ENCODE measurements at places on chromosomes 6 and 20.

- peak; percentile 81 for DNase-seq
Measured at GRCh38 chr20:33732166-33732970, 572 bp downstream of the ZNF341 start.

DNA sequence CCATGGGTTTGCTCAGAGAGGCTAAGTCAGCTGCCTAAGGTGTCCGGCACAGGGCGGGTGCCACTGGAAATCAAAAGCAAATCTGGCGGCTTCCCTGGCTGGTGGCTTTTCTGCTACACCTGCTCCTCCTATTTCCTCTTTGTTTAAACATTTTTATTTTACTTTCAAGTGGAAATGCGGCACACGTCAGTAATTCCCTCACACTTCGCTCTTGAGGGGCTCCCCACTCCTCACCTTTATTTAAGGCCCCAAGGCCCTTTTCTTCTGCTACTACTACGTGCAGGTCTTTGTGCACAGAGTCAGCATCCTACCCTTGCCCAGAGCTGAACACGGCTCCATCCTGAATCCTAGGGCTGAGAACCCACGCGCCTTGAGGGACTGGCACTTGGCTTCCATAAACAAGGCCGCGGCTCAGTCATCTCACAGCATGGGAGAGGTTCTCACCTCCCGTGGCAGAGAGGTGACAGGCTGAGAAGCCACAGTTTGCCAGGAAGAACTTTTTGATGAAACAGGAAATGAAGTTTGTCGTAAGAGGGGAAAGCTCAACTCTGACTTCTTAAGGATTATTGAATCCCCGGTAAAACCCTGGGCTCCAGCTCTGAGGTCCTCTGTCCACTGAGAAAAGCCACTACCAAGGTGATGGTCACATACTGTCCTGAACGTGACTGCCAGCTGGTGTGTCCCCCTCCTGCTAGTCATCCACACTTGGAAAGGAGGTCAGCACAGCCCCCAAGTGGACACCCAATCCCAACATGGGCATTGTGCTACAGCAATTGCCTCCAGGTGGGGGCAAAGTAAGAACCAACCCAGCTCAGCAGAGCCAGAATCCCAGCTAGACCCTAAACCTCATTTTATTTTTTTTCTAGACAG lies 48.0 kb downstream of the NFATC2 start:
- DNase-seq: no peak

- no peak for DNase-seq
Measured at GRCh38 chr6:169316651-169317050, 63.0 kb upstream of the THBS2 start.

DNA sequence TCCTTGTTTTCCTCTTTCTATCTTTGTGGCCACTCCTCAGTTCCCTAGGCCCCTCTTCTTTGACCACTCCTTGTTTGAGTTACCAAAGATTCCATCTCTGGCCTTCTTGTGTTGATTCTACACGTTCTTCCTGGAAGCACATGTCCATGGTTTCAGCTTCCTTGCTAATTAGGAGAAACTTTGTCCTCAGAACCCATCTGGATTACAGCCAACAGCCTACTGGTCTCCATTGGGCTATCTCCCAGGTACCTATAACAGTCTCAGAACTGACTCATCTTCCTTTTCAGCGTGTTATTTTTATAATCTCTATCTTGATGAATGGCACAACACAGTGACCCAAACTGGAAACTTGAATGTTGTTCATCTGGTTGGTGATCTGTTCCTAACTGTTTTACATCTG lies 17.5 kb downstream of the PTPRA start:
- DNase-seq: no peak

GRCh38 chr6:106005013-106005412 lies 81.1 kb upstream of the PRDM1 start:
- peak; percentile 3 for DNase-seq

- DNase-seq: no peak
Measured at GRCh38 chr6:37634238-37634826, 63.4 kb downstream of the MDGA1 start.

DNA sequence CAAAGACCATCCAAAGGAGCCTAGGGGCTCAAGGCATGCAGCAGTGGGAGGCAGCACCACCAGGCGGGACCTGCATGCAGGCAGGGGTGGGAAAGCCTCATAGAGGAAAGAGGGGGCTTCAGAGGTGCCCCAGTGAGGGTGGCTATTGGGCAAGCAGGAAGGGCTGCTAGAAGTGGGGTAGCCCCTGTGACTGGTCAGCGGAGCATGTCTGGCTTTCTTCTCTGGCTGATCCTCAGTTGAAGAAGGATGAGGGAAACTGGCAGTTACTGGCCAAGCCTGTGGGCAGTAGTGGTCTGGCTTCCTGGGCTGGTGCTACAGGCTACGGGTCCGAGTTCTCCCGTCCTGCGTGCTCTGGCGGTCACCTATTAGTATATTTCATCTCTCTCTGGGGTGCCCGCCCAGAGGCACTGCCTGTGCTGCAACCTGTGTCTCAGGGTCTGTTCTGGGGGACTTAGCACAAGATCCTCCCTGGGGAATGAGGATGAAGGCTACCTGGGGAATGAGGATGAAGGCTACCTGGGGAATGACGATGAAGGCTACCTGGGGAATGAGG lies 35.9 kb upstream of the CST7 start:
- no peak for DNase-seq

DNA sequence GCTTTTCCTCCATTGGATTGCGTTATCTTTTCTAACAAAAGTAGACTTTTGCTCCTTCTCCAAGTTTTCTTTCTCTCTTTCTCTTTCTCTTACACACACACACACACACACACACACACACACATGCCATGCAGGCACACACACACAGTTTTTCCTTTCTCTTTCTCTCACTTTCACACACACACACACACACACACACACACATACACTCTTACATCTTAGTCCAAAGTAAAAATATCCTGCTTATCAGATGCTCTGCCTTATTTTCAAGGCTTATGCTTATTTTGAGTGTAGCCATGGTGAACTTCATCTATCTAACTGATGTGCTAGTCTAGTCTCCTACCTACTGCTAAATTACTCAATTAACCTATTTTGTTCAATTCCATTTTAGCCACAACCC lies 34.4 kb upstream of the RAB23 start:
- no peak for DNase-seq

DNA sequence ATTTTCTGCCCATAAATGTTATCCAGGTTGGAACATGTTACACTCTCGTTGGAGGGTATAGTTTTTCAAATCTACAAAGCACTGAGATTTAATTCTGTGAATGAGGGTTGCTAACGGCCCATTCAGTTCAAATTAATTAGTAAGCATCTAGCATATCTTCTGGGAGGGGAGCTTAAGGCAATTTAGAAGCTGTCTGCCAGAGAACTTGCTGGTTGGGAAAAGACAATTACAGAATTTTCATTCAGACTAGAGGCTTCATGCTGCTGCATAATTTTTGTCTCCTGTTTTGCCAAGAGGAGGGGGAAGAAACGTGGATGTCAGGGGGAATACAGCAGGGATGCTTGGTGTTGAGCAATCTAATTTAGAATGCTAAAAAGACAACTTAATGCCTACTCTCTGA lies 268.3 kb upstream of the FAM83B start:
- no peak for DNase-seq

GRCh38 chr20:24442909-24443308 lies 26.5 kb upstream of the SYNDIG1 start:
- DNase-seq: no peak

GRCh38 chr6:27575594-27576361 lies 102.9 kb upstream of the ZNF184 start:
- no peak for DNase-seq

DNA sequence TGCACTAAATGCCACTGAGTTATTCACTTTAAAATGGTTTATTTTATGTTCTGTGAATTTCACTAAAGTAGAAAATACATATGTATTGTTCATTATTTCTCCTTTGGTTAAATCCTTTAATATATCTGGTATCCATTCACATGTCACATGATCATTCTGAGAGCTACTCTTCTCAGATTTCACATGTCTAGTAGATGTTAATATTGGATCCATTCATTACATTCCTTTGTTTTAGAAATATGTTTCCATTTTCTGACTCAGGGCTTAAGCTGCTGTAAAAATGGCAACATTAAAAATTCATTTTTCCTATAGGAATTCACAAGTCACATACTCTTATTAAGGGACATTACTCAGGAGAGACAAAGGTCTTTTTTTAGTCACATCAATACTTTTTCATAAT lies 205.4 kb downstream of the ZFAND3 start:
- no peak for DNase-seq

GRCh38 chr20:39047417-39047985 lies 85.4 kb downstream of the DHX35 start:
- DNase-seq: no peak

DNA sequence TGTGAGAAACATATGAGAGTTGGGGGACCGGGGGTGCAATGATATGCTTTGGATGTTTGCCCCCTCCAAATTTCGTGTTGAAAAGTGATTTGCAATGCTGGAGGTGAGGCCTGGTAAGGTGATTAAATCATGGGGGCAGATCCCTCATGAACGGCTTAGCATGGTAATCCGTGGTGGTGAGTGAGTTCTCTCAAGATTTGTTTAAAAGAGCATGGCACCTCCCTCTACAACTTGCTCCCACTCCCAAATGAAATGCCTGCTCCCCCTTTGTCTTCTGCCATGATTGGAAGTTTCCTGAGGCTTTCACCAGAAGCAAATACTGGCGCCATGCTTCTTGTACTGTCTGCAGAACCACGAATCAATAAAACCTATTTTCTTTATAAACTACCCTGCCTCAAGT lies 2.5 kb downstream of the DEK start:
- DNase-seq: no peak

GRCh38 chr20:51022803-51023616 lies at the start of gene KCNG1:
TSS of gene KCNG1 (minus strand) at chr20:51023107. CDS start at chr20:51010338, 12,769 bp downstream.
- peak; percentile 60 for DNase-seq

DNA sequence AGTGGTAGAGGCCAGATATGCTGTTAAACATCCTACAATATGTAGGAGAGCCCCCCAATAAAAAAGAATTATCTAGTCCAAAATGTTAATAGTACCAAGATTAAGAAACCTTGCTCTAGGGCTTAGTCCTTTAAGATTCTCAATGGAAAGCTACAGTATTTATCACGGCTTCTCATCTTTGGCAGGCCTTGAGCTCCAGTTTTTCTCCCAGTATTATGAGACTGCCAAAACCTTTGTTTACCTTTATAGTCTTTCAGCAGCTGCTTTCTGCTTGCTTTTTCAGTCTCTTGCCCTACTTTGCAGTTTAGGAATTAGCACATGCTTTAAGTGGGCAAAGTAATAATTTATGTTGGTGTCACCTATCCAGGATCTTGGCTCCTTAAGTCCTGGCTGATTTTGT lies 59.7 kb downstream of the NHLRC1 start:
- no peak for DNase-seq

DNA sequence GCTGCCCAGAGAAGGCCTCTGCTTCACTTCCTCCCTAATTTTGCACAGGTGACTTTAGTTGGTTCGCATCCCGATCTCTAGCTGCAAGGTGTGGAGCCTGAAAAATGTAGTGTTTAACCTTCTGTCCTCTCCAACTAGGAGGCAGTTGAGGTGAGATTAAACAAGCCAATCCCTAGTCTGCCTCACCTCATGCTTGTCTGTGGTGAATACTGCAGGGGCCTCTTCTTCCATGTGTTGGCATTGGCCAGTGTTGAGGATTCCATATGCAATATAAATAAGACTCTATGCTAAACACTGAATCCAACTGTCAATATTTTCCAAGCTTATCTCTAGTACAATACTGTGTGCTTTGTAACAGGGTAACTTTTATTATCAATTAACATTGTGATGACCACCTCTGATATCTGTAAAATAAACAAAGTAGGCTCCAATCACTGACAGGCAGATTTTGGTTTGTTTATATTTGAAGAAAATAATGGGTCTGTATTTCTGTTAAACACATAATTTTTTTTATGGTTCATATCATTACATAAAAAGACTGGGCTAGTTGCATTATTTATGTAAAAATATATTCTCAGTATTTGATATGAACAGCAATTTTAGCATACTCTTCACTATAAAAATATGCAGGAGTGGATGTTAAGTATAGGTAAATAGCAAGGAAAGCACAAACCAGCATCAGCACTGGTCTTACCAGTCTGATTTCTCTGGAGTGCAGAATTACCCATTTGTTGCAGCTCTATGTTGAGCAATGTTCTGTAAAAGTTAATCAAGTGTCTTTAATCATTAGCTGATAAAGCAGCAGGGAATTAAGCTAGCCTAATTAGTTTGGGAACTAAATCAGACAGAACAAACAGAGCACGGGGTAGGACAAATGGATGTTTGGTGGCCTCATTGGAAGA lies 74.0 kb downstream of the ANKRD6 start:
- no peak for DNase-seq

GRCh38 chr6:105014954-105015353 lies 58.0 kb downstream of the LIN28B start:
- no peak for DNase-seq

DNA sequence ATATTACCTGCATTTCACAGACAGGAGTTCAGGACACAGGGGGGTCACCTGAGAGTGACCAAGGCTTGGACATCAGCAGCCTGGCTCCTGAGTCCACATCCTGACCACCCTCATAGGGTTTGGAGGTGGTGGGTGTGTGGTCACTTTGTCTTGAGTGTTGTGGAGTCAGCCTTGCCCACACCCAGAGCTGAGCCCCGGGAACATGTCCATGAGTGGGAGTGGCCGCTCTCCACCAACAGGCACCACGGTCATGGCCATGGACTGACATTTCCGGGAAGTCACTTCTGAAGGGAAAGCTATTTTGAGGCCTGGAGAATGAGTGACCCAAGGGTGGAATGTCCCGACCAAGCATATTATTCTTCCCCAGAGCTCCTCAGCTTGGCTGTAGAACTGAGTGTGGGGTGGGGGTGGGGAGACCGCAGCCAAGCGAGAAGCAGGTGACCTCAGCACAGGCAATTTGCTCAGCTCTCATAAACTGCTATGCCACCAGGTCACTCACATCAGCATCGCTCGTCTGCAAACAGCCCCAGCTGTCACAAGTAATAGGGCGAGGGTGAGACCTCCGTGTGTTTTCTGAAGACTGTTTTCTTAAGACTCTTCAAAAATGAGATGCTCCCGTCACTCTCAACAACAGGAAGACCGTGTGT lies 348.6 kb upstream of the CDH4 start:
- no peak for DNase-seq

GRCh38 chr20:54382419-54382818 lies 93.0 kb upstream of the DOK5 start:
- DNase-seq: no peak

DNA sequence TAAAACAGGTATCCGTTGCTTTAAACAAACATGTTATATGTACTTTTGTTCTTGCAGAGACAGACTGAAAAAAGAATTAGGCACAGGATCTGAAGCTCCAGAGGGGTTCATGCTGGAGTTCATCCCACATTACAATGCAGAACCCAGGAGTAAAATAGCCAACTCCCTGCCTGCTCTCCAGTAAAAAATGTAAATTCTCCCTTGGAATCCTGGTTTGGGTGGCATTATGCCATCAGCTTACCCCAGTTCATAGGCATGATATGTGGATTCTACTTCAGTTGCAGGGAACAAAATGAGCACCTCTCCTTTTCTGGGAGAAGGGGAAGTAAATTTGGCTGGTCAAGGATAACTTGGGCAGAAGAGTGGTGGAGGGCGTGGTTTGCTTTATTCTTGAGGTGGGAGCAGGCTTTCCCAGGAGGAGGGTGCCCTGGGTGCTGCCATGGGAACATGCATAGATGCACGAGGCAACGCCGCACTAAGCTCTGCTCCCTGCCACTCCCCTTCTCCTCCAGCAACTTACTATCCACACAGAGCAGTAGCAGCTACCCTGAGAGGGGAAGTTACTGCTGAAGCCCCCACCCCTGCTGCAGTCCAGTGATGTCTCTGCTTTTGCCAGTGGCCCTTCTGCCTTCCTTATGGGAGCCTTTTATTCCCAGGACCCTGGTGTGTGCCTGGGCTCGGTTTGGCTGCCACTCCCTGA lies 71.6 kb upstream of the GLP1R start:
- no peak for DNase-seq

- DNase-seq: no peak
Measured at GRCh38 chr6:32635526-32636123, 1.6 kb upstream of the HLA-DQA1 start.

GRCh38 chr6:165439928-165440554 lies 130.6 kb upstream of the C6orf118 start:
- no peak for DNase-seq

All from MV-4-11 (cell line).